ENCODE measurements at places on chromosomes 11 and 22.
A peak's percentile ranks its signal among the peaks of the same experiment; 100 is the strongest.

DNA sequence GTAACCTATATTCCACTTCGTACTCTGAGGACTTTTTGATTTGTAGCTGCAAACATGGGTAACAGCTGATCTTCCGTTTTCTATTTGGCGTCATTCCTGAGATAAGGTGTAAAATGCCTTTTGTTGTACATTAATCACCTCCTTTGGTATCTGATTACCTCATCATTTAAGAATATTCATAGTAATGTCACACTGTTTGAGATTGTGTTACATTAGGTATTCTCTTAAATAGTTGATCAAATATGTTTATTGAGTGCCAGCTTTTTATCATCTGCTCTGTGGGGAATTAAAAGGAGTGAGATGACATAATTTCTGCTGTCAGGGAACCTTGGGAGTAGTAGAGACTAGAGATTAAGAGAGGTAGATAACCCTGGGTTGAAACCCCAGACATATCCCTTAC, 5.9 kb downstream of the NCAM1 start:
- no peak for DNase-seq

GRCh38 chr22:43077121-43077877, 11.9 kb downstream of the TTLL1 start:
- DNase-seq, result peak; percentile 19

GRCh38 chr11:10032935-10033334, 261.1 kb downstream of the SBF2 start:
- DNase-seq, result no peak

DNA sequence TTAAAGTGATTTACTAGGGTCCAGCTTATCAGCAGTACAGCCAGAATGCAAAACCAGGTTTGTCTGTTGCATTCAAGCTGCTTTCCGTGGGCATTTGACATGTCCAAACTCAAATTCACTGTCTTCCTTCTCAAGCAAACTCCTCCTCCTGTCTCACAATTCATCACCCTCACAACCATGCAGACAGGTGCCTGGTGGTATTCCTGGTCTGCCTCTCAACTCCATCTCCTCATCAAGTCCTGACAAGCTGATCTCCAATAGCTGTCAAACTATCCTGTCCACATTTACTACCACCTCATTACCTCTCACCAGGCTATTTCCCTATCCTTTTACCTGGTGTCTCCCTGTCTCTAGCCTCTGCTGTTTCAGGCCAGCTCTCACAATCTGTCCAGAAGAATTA, 49.1 kb upstream of the LYVE1 start:
- no peak for DNase-seq

DNA sequence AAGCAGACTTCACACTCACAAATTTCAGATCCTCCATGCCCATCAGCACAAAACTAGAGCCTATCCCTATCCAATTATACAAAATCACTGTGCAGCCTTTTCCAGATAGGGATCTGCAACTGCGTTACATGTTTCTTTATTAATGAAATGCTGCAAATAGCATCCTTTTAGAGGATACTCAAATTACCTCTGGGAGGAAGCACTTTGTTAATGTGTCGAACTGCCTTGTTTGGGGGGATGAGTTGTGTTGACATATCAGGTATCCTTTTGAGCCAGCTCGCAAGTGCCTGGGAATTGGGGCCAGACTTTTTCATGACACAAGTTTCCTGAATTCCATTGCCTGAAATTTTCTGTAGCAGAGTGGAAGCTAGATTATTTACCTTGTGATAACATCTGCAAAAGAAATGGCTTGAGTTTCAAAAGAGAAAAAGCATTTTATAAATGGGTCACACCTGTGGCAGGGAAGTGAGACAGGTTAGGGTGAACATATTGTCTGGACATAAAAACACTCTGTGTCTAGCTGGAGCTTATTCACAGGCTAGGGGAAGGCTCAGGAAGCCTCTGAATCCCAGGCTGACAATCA, 299.1 kb upstream of the MTNR1B start:
- DNase-seq, result no peak

DNA sequence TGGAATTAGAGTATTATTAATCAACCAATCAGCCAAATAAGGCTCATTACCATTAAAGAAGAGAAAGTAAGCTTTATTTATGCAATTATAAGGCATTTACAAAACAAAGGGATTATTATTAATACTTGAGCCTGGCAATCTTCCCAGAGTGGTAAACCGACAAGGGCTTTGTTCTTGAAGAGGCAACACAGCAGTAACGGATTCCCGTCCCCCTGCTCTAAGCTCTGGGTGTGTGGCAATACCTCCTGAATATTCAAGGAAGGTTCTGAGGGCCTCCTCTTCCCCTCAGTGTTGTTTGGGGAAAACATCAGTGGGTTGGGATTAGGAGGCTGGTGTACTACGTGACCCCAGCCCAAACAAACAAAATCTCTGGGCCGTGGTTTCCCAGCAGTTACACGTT, 176.5 kb downstream of the TENM4 start:
- no peak for DNase-seq

Data from transverse colon (tissue), 4 donors.